CD8-positive, alpha-beta memory T cell (primary cell): ENCODE measurements at places on chromosomes 2 and 18.

DNA sequence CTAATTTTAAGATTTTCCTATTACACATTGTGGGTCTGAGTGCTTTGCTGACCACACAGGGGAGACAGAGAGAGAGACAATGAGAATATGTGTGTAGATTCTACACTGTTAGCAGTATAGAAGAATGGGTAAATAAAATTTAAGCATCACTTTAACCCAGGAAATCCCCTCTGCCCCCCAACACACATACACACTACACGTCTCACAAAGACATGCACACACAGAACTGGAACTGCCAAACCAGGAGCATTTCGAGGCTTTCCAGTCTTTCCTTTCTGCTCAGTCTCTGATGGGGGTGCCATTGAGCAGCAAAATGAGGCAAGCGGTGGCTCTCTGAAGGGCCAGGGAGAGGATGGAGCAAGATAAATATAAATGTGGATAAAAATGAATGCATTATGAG lies 2.5 kb downstream of the MERTK start:
- no peak for DNase-seq

DNA sequence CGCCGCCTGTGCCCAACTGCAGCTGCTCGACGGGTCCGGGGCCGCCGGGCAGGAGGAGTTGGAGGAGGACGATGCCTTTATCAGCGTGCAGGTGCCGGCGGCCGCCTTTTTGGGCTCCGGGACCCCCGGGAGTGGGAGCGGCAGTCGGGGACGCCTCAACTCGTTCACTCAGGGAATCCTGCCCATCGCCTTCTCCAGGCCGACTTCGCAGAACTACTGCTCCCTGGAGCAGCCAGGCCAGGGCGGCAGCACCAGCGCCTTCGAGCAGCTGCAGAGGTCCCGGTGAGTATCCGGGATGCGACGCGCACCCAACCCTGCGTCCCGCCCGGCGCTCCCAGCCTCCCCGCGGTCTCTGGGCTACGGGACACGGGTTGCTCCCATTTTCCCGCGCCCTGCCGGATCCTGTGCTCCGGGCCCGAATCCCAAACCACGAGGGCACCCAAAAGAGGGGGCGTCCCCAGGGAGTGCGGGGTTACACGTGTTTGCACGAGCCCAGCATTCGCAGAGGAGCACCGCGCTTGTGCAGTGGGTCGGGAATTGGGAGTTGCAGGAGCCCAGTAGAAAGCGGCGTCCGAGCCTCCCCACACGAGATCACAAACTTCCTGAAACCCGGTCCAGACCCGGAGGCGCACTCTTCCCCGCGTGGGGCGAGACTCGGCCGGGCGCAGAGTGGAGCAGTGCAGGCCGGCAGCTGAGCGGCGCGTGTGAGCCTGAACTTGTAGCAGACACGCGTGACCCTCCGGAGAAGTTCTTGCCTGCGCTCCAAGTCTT lies 1.2 kb downstream of the CABLES1 start:
- DNase-seq = no peak

DNA sequence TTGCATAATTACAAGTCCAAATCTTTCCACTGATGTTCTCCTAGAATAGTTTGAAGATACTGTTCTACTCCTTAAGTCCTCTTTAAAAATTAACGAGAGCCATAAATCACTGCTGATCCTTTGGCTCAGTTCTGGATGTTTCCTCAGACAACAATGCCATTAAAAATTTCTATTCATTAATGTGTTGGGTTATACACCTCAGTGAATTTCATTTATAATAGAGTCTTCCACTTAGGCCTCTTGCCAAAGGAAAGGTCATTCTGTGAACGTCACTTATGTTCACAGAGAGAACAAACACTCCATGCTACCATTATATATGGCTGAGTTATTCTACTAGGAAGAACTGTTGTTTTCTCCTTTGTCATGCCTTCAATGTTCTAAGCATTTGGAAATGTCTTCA lies 1472.3 kb upstream of the CELF4 start:
- DNase-seq = no peak

GRCh38 chr2:100317634-100318033 lies 4.7 kb downstream of the LONRF2 start:
- DNase-seq = no peak

DNA sequence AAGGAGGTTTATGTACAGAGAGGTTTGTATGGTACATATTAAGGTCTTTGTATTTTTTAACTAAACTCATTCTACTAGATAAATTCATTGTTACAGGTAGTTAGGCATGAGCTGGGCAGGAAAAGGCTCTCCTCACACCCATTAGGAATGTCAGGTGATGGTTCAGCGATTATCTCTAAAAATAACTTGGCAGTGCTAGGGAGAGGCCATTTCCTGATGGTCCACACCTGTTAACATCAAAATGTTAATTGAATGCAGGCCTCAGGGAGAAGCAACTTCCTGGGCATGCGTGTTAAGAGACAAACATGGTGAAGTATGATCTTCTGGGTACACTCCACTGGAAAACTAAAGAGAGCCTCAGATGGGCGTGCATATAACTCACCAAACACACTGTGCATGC lies 73.6 kb downstream of the ARL6IP6 start:
- no peak for DNase-seq

- DNase-seq = no peak
Measured at GRCh38 chr2:21422724-21423522, 299.2 kb downstream of the TDRD15 start.

DNA sequence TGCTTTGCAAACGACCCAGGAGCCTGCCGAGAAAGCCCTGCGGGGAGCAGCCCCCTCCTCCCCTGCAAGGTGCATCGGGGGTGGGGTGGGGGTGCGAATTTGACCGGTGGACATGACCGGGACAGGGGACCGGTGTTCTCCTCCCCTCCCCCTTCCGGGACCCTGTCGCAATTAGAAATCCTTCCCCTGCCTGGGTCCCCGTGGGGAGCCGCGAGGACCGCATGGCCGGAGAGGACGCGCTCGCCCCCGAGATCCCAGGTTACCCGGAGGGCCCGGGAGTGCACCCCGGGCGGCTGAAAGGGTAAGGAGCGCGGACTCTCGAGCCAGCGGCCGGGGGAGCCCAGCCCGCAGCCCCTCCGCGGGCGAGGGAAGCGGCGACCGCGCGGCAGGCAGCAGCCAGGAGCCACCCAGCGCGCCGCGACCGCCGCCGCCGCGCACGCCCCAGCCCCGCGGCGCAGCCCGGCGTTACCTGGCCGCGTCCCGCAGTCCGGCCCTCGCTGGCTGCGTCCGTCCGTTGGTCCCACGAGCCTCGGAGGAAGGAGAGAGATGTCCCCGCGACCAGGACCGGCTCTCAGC lies 482 bp downstream of the DLGAP1 start:
- DNase-seq = no peak

DNA sequence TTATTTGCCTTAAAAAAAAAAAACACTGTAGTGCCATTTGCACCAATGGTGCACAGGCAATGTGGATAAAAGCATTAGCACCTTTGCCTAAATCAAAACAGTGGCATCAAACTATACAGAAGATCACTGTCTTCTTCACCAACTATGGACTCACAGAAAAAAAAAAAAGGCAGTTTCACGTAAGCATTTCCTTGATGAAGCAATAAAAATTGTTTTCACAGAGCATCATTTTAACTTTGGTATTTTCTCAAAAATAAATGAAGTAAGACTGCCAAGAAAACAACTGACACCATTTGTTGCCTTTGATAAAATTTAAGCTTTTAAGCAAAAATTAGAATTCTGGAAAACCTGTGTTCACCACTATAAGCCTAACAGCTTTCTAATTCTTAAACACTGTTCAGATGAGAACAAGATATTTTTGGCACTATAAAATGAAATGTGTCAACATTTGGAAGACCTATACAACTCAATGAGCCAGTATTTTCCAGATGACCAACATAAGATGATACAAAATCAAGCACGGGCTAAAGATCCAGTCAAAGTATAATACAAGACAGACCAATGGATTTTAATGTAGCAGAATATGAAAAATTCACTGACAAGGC lies 21.1 kb downstream of the METTL8 start:
- no peak for DNase-seq

DNA sequence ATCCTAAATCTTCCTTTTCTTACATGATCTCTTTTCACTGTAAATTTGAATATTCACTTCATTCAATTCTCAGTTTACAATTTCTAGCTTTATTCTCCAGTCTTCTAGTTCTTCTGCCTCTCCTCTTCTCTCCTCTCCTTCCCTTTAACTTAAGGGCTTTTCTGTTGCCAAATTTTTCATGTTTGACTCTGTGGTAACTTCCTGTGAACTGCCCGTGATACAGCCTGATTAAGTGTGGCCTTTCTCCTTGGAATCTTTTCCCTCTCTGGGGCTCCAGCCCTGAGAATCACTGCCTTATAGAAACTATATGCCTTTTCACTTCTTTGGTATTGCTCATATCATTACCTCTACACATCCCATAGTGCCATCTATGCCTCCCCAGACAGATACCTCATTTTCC lies 1923.8 kb upstream of the CELF4 start:
- DNase-seq = no peak
